HT1080 (cell line): ENCODE measurements at places on chromosomes 5 and 9. TPM values are rescaled to one million over a fixed set of nuclear protein-coding genes. Genes with fewer than 3 reads are reported as not detected.
A peak's percentile ranks its signal among the peaks of the same experiment; 100 is the strongest.

RGS14 gene
- total RNA-seq: 27.7 and 29.8 TPM in 2 replicates

C5orf52 gene
- not detected in 2 replicates for total RNA-seq

LCN9 gene
- not detected in 2 replicates for total RNA-seq

CYLC2 gene
- not detected in 2 replicates for total RNA-seq

CDH18 gene
- total RNA-seq: 0.31 and 0.37 TPM in 2 replicates

NSD1 gene
- total RNA-seq: 14.3 and 18.3 TPM in 2 replicates

TAF1L gene
- not detected in 2 replicates for total RNA-seq

SPAG8 gene
- total RNA-seq: 0.26 and 1.0 TPM in 2 replicates

DNA sequence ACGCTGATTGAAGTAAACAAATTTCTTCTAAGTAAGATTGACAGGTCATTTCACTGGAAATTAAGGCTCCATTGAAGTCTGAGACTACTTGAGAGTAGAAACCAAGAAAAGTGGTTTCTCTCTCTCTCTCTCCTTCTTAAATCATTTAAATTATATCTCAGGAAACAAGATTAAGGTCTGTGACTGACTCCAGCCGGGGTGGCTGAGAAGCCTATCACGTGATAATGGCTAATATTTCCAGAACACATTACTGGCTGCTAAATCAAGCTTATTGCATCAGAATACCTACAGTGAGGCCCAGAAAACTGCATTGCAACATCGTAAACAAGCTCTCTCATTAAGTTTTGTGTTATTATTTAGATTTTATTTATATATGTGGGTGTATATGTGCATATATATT is 88.4 kb downstream of the PTCD2 start:
- no peak for DNase-seq

- DNase-seq: no peak
Measured at GRCh38 chr5:93894601-93895354, 153.4 kb upstream of the POU5F2 start.

- DNase-seq: no peak
Measured at GRCh38 chr9:69168709-69169217, 5.3 kb upstream of the TJP2 start.

DNA sequence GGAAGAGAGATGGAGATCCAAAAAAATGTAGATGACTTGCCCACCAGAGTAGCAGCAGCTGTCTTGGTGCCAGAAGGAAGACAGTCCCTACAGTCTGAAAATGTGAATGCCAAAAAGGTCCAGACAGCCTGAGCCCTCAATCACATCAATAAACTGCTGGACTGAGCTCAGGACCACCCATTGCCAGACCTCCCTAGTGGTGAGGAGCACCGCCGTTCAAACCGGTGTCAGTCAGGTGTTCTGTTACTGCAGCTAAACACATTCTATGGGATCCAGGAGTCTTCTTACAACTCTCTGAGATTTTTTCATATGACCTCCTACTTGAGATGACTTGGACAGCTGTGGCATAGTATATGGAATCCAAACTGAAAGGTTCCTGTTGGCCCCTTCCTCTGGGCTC is 32.0 kb upstream of the OTP start:
- no peak for DNase-seq

GRCh38 chr5:40374853-40375252 is 304.9 kb upstream of the PTGER4 start:
- no peak for DNase-seq

GRCh38 chr5:60077292-60077691 is 183.8 kb upstream of the PDE4D start:
- no peak for DNase-seq

- DNase-seq: no peak
Measured at GRCh38 chr5:59548807-59549357, 344.6 kb downstream of the PDE4D start.

GRCh38 chr5:1670351-1670750 is 129.3 kb downstream of the MRPL36 start:
- DNase-seq: peak; percentile 56

DNA sequence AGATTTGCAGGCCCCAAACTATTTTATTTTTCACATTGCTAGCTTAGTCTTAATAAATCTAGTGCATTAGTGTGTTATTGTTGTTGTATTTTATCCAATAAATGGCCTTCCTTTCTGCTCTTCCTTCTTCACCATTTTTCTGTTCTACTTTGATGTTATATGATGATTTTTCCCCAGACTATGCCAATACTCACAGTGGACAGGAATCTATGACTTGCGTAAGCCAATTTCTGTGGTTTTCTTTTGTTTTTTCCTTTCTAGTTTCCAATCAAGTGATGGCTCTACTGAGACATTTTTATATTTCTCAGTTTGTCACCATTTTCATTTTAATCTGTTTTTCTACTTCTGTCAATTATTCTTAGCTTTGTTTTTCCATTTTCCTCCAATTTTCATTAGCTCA is 106.8 kb upstream of the FBXL7 start:
- no peak for DNase-seq

GRCh38 chr5:91528831-91529230 is 145.7 kb upstream of the ARRDC3 start:
- no peak for DNase-seq
